ENCODE measurements at places on chromosomes 6 and 20.

GRCh38 chr6:18432180-18432579 lies 45.0 kb downstream of the RNF144B start:
- DNase-seq, result no peak

- DNase-seq, result no peak
These were observed 23.6 kb downstream of the CDS2 start for GRCh38 chr20:5150226-5151076.

GRCh38 chr6:77180326-77180725 lies 283.0 kb downstream of the HTR1B start:
- no peak for DNase-seq

- no peak for DNase-seq
These were observed 211.7 kb upstream of the PRND start for GRCh38 chr20:4509825-4510522.

DNA sequence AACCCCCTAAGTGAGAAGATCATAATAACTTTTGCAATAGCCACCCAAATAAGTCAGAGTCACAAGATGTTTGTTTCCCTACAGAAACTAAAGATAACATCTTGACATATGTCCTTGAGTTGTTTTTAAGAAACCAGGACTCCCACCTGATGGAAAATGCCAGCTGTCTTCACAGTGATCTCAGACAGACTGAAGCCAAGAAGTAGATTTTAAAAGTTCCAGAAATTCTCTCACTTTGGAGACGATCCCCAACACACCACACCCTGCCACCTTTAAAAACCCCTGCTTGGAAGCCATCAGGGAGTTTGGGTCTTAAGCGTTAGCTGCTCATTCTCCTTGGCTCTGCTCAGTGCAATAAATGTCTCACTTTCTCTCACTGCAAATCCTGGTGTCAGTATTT lies 63.0 kb downstream of the GPR6 start:
- no peak for DNase-seq

DNA sequence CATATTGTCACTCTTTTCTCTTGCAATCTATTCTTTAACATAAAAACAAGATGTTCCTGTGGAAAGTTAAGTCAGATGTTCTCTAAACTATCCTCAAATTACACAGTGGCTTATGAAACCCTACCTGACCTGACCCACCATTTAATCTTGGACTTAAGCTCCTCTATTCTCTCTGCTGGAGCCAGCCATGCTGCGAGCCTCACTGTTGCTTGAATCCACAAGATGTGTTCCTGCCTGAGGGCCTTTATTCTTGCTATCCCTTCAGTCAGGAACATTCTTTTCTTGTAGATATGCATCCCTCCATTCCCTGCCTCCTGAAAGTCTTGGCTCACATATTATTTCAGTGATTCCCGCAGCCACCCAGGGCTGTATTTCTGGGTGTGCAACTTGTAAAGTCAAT lies 283.2 kb downstream of the EPHA7 start:
- DNase-seq, result no peak

- no peak for DNase-seq
These were observed 87.8 kb downstream of the KIF16B start for GRCh38 chr20:16485401-16485800.
